Activated T-cell treated with anti-CD3 and anti-CD28 coated beads for 48 hours (primary cell): ENCODE measurements at places on chromosomes 2 and 18.

DNA sequence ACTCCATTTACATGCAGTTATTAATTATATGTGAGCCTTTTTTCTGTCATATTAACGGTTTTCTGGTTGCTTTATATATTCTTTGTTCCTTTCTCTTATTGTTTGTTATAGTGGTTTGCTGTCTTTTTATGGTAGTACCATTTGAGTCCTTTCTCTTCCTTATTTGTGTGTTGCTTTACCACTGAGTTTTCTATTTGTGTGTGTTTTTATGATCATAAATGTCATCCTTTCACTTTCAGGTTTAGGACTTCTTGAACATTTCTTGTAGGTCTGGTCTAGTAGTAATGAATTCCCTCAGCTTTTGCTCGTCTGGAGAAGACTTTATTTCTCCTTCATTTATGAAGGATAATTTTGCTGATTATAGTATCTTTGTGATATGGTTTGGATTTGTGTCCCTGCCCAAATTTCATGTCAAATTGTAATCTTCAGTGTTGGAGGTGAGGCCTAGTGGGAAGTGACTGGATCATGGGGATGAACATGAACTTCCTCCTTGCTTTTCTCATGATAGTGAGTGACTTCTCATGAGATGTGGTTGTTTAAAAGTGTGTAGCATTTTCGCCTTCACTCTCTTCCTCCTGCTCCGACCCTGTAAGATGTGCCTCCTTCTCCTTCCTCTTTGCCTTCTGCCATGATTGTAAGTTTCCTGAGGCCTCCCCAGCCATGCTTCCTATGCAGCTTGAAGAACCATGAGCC, 11.5 kb downstream of the GCC2 start:
- no peak for DNase-seq

DNA sequence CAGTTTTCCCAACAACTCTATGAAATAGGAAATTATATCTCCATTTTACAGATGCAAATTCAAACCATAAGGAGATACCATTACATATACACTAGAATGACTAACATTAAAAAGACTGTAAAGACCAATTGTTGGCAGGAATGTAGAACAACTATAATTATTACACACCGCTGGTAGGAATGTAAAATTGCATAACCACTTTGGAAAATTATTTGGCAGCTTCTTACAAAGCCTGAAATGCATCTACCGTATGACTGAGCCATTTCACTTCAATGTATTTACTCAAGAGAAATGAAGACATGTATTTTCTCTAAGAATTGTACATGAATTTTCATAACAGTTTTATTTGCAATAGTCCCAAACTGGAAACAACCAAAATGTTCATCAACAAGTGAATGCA, 189.1 kb upstream of the BCL2L11 start:
- no peak for DNase-seq

GRCh38 chr2:38610851-38611801, 8.4 kb upstream of the HNRNPLL start:
- peak; percentile 12 for DNase-seq

- DNase-seq, result no peak
Measured at GRCh38 chr2:121960251-121960650, 204.8 kb downstream of the TSN start.

GRCh38 chr2:170530284-170530745, 184.8 kb upstream of the SP5 start:
- DNase-seq, result no peak

- DNase-seq, result no peak
Measured at GRCh38 chr2:219595256-219595655, 2.4 kb upstream of the STK11IP start.

DNA sequence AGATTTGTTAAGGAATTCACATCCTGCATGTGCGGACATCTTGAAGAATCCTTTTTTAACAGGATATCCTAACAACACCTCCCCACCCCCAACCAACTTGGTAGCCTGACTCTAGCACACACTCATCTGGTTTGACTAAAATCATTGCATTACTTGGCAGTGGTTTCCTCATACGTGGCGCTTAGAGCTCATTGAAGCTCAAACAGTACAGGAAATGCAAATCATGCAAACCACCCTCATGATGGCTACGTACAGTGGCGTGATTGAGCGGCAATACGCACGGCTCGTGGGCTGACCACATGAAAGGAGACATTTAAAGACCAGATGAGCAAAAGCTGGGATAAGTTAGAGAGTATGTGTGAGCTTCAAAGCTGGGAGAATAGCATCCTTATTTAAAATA, 336.2 kb downstream of the ZEB2 start:
- DNase-seq, result peak; percentile 67

- DNase-seq, result no peak
Measured at GRCh38 chr2:235510318-235510717, 16.5 kb downstream of the AGAP1 start.

DNA sequence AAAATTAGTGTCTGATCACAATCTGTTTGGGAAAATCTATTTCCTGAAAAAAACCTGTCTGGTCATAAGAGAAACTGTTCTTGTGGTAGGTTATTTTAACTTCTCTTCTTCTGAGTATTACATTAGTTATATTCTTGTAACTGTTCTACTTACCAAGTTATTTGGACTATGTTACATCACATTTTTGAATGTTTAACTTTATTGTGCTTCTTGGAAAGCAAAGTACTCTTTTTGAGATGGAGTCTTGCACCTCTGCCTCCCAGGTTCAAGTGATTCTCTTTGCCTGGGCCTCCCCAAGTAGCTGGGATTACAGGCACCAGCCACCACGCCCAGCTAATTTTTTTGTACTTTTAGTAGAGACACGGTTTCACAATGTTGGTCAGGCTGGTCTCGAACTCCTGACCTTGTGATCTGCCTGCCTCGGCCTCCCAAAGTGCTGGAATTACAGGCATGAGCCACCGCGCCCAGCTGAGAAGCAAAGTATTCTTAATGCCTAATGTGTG, 39.4 kb downstream of the AFTPH start:
- no peak for DNase-seq

- DNase-seq, result no peak
Measured at GRCh38 chr2:100761365-100761764, 58.6 kb upstream of the NPAS2 start.

GRCh38 chr2:216777637-216778273, 82.1 kb downstream of the TNP1 start:
- DNase-seq, result peak; percentile 4

GRCh38 chr2:102620332-102620731, 979 bp downstream of the SLC9A2 start:
- no peak for DNase-seq

DNA sequence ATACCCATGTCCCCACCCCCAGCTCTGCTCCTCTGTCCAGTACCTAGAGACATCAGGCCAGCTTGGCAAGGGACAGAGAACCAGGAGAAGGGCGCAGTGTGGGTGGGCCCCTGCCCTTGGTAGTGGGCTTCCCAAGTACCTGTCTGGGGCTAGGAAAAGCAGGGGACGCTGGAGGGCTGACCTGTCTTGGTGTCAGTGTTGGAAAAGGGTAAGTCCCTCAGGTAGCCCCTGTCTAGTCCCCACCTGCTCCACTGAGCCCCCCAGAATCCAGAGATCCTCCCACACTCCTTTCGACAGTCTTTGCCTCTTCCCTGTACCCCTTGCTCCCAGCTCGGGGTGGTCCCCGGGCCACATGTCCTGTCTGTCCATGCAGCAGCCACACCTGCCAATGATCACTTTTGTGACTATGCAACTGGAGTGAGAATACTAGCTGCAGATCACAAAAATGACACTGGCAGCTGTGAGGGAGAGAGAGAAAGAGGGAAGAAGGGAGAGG, 14.6 kb downstream of the DNAJB2 start:
- no peak for DNase-seq

DNA sequence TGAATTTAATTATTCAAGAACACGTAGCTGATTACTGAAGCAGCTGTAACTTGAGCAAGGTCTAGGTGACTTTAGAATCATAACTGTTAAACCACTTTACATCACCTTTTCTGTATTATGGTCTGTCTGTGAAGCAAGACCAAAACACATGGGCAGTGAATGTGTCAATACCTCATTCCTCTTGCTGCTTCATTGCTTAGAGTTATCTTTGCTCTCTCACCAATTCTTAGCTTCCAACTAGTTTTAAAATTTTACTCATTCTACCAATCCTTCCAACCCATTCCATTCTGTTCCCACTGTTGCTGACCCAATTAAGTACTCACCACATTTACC, 80.2 kb downstream of the MIB1 start:
- DNase-seq, result no peak

- DNase-seq, result no peak
Measured at GRCh38 chr2:190214426-190215194, 105.0 kb downstream of the HIBCH start.

GRCh38 chr18:74402806-74403433, 54.2 kb downstream of the DIPK1C start:
- no peak for DNase-seq

DNA sequence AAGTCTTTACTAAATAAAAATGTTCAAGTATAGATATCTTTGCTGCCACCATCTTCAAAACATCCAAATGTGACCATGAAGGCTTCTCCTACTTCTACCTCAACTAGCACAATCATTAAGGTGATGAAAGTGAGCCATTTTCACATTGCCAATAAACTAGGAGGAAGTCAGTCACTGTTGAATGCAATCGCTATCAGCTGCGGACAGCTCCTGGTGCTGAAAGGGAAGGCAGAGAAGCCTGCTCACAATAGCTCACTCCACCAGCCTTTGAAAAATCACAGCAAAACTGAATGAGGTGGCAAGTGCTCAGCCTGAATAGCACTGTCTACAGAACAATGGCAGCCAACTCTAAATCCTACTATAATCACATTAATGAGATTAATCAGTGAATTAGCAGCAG, 2.2 kb downstream of the MYT1L start:
- DNase-seq, result no peak

- DNase-seq, result no peak
Measured at GRCh38 chr2:112724591-112725525, 4.0 kb downstream of the NT5DC4 start.

- peak; percentile 41 for DNase-seq
Measured at GRCh38 chr18:79399275-79400081, 3.7 kb downstream of the NFATC1 start.

- DNase-seq, result no peak
Measured at GRCh38 chr2:37615804-37616676, 55.4 kb downstream of the CDC42EP3 start.

GRCh38 chr2:216887138-216887537, 27.3 kb upstream of the TNP1 start:
- DNase-seq, result no peak

- DNase-seq, result no peak
Measured at GRCh38 chr2:126912201-126912600, 13.5 kb downstream of the TEX51 start.

GRCh38 chr2:158756976-158757375, 38.1 kb upstream of the DAPL1 start:
- no peak for DNase-seq

DNA sequence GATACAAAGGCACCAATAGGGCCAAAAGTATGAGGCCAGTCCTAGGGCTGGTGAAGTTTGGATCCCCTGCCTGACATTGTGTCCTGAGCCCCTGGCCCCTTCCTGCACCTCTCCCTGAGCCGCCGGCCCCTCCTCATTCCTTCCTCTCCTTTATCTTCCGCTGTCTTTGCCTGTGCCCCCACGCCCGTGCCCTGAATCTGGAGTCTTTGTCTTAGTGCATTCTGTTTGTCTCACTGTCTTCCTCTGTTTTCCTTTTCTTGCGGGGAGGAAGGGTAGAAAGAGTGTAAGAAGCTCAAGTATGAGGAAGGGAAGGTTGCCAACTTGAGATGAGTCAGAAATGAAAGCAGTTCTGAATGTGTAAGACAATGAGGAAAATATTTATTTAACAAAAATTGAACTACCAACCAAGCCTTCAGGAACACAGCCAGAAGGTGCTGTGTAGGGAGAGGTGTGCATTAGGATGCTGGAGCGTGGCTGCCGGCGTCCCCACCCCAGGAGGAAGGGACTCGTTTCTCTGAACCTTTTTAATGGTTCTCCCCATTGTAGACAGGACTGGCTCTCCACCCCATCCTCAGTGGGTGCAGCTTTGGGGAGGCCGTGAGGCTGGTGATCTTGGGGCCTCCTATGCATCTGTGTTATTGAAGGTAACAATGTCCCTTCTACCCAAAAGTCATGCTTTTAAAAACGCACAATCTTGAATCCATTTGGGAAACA, 133.1 kb downstream of the NEDD4L start:
- DNase-seq, result no peak

DNA sequence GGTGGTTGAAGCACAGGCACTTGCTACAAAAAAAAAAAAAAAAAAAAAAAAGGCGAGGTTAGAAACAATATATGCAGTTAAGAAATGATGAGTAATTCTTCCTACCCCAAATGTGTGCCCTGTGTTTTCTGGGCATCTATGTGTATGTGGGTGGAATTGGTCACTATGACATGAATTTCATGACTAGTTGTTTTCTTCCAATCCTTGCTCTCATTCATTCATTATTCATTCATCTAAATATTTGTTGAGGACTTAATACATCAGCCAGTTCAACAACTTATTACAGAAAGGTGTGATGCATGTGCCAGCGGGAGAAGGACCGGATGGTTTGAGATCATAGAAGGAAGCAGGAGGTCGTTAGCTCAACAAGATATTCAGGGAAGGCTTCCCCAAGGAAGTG, 8.3 kb upstream of the EGR4 start:
- DNase-seq, result no peak

DNA sequence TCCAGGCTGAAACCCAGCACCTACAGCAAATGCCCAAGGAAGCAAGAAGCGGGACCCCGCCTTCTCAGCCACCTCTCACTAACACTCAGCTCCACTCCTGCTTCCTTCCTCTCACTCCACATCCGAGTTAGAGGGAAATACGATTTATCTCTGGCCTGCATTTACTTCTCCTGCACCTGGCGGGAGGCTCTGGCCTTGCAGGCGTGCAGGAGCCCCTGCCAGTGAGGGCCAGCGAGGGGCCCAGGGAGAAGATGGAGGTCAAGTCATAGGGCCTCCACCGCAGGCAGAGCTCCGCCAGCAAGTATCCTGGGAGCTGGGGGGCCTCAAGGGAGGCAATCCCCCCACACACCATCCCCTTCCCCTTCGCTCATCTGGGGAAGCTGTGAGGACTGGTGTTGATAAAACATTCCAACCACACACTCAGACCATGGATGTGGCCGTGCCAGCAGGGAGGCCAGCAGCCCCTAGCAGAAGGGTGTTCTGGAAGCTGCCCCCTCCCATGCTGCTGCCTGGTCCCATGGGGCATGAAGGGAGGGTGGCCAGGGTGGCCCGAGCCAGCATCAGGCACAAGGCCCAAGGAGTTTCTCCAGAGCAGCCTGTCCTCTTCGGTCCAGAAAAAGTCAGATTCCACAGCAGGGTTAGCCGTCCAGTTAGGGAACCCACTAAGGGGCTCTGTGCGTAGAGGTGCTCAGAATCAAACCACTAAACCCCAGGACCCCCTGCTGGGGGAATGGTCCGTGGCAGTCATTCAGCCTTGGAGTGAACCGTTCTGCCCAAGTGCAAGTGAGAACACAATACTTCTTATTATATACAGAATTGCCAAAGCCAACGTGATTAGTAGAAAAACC, 91.2 kb downstream of the HDAC4 start:
- no peak for DNase-seq

GRCh38 chr2:104897515-104898184, 43.7 kb downstream of the POU3F3 start:
- no peak for DNase-seq

GRCh38 chr2:152441961-152442360, 107.0 kb downstream of the FMNL2 start:
- DNase-seq, result no peak

- no peak for DNase-seq
Measured at GRCh38 chr18:58646334-58646862, 17.5 kb upstream of the ALPK2 start.

- DNase-seq, result peak; percentile 89
Measured at GRCh38 chr2:61144697-61145268, 17.2 kb upstream of the C2orf74 start.
